ENCODE measurements at places on chromosomes 2 and 18.

- DNase-seq, result no peak
These were observed 1.1 kb upstream of the TWIST2 start for GRCh38 chr2:238846628-238847418.

GRCh38 chr2:152626911-152627339 is 90.3 kb downstream of the PRPF40A start:
- no peak for DNase-seq

DNA sequence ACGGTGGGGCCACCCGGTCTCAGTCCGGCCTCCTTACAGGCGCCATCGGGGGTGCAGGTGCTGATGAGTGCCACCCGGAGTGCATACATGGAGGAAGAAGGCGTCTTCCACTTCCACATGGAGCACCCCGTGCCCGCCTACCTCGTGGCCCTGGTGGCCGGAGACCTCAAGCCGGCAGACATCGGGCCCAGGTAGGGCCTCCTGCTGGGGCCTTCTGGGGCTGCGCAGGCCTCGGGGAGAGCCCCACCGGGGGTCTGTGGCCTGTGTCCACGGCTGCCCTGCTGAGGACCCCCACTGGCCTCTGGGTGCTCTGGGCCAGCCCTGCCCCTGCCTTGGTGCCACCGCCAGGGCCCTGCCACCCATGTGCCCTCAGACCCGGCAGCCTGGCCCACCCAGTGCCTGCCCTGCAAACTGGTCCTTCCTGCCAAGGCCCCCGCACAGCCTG is 4.8 kb downstream of the RNPEPL1 start:
- DNase-seq, result no peak

DNA sequence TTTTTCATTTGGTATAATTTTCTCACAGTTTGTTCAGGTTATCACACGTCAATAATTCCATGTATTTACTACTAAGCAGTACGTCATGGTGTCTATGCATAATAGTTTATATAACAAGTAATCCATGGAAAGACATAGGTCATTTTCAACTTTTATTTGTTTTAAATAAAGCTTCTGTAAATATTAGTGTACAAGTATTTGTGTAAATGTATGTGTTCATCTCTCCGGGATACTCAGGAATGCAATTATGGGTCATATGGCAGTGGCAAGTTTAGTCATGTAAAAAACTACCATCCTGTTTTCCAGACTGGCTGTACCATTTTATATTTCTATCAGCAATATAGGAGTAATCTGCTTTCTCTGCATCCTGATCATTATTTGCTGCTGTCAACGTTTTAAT is 231.1 kb upstream of the ZNF804A start:
- DNase-seq, result no peak

- DNase-seq, result no peak
These were observed 199.2 kb downstream of the KLHL29 start for GRCh38 chr2:23584054-23584745.

GRCh38 chr18:37336568-37337285 is 228.9 kb downstream of the CELF4 start:
- no peak for DNase-seq

- DNase-seq, result no peak
These were observed 36.8 kb downstream of the KCNIP3 start for GRCh38 chr2:95333888-95334338.

GRCh38 chr2:55891671-55892094 is 31.9 kb downstream of the EFEMP1 start:
- no peak for DNase-seq

- no peak for DNase-seq
These were observed at the start of gene SAG for GRCh38 chr2:233307565-233307964. SAG (plus strand) TSS chr2:233307816; CDS start chr2:233309190, 1,374 bp downstream.

- no peak for DNase-seq
These were observed 999.8 kb upstream of the GYPC start for GRCh38 chr2:125656190-125656589.

DNA sequence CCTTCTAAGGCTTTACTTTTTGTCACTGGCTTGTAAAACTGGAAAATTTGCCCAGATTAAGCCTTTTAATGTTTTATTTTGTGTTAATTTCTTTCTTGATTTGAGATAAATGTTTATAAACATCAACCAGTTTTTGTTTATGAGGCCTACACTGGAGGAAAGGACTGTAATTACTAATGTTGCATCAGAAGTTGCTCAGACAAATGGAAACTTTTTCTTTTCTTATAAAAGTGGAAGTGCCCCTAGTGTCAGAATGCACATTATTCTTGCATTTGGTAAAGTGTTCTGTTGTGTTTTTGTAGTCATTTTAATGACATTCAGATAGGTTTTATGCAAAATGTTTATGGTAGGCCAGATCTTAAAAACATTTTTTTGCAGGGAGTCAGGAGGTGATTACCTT is 25.3 kb downstream of the LCLAT1 start:
- no peak for DNase-seq

All from activated T-helper 1 cell treated with anti-CD3 and anti-CD28 coated beads, Interleukin-2, amount 50 U/mL, for 16 hours (primary cell).